ENCODE measurements at places on chromosomes 5 and 9.

- no peak for DNase-seq
Observed at GRCh38 chr9:93126151-93126781, 7.8 kb downstream of the NINJ1 start.

DNA sequence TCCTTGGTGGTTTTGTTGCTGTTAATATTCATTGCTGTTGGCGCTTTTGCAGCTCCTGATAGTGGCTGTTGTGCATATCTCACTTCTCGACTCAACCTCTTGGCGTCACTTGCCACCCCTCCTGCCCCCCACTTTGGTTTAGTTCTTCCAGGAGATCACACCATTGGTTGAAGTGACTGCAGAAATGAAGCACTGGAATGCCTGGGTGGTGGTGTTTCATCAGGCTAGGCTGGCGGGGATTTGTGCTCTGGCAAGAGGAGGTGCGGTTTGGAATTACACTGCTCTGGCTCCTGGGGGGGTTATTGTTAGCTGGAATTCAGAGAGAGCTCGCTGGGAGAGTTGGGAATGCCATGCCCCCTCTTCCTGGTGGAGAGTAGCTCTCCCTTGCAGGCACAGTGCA, 11.5 kb downstream of the PRRC2B start:
- peak; percentile 49 for DNase-seq

DNA sequence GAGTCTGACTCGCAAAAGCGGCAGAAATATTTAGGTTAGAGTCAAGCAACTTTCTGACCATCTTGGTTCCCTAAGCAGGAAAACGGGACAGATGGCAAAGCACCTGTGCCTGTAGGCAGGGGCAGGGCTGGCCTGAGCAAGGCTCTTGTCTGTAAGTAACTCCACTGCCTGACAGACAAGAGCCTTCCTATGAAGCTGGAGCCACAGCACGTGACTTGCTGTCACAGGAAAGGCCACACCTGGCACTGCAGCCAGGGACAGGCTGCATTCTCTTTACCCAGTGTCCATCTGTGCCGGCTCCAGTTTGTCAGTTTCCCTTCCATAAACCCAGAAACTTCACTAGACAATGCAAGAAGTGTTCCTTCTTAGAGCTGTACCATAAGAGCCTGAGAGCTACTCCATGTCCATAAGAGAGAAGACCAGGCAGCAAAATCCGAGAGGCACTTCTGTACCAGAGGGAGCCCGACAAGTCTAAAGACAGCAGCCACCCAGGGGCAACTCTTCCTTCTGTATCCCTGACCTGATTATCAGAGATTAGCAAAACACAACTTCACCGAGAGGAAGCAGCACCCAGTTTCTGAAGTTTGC, 78.1 kb downstream of the GPR21 start:
- DNase-seq, result no peak

- no peak for DNase-seq
Observed at GRCh38 chr5:32325616-32326015, 12.9 kb upstream of the MTMR12 start.

DNA sequence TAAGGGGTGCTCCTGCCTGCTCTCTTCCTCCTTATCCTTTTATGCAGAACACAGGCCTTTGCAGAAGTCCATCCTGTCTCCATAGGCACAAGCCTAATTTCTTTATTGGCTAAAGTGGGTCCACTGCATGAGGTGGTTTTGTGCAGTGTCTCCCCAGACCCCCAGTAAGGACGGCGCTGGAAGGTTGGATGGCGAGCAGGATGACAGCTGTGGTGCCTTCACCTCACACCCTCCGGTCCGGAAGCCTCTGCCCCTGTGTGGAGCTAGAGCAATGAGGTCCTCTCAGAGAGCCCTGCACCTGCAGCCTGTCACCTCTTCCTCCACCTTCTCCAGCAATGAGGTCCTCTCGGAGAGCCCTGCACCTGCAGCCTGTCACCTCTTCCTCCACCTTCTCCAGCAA, 393.7 kb upstream of the IRX1 start:
- DNase-seq, result no peak

- DNase-seq, result no peak
Observed at GRCh38 chr5:173857234-173857633, 30.9 kb upstream of the CPEB4 start.

DNA sequence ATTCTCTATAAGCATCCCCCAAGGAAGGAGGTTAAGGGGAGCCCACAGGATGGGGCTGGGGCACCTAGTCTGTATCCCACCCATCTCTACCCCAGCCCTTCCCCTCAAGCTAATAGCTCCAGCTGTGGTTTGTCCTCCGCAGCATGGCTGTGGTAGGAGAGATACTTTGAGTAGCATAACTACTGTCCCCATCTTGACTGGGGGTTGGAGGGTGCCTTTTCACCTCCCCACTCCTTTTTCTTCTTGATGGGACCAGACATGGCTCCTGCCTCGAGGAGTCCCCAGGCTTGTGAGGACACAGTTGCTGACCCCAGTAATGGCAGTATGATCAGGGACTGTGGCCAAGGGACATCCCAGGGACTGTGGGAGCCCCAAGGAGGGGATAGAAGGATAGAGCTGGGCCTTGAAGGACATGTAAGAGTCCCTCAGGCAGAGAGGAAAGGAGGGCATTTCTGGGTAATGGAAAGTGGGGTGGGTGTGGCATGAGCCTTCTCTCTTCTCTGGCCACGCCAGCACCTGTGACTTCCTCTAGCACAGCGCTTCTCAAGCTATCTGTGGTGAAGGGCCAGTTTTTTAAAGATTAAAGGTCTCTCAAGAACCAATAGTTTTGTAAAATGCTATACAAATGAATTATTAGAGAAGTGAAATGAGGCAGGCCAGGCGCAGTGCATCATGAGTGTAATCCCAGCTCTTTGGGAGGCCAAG, 14.0 kb downstream of the OLFML2A start:
- DNase-seq, result no peak

DNA sequence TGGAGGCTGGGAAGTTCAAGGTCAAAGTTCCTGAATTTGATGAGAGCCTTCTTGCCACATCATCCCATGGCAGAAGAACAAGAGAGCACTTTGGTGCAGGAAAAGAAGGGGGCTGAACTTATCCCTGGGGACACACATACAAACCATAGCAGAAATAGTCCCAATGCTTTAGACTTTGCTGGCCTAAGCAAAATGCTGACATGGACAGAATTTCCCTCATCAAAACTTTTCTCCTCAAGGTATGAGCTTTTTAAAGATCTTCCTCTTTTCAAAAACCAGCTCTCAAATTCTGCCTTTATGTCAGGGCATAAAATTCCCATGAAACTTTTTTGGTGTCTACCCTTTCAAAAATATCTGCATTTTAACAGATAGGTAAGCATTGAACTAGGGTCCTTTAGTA, 341.8 kb upstream of the SMARCA2 start:
- DNase-seq, result no peak

- no peak for DNase-seq
Observed at GRCh38 chr9:65458465-65458864, 173.5 kb upstream of the FOXD4L5 start.

- no peak for DNase-seq
Observed at GRCh38 chr5:32664523-32664922, 46.6 kb upstream of the NPR3 start.

GRCh38 chr5:126334760-126335159, 88.4 kb upstream of the GRAMD2B start:
- peak; percentile 32 for DNase-seq

- no peak for DNase-seq
Observed at GRCh38 chr5:150519978-150520377, 12.0 kb downstream of the NDST1 start.

GRCh38 chr5:40628407-40628806, 51.3 kb upstream of the PTGER4 start:
- no peak for DNase-seq

GRCh38 chr5:68450245-68450852, 234.8 kb downstream of the PIK3R1 start:
- no peak for DNase-seq

DNA sequence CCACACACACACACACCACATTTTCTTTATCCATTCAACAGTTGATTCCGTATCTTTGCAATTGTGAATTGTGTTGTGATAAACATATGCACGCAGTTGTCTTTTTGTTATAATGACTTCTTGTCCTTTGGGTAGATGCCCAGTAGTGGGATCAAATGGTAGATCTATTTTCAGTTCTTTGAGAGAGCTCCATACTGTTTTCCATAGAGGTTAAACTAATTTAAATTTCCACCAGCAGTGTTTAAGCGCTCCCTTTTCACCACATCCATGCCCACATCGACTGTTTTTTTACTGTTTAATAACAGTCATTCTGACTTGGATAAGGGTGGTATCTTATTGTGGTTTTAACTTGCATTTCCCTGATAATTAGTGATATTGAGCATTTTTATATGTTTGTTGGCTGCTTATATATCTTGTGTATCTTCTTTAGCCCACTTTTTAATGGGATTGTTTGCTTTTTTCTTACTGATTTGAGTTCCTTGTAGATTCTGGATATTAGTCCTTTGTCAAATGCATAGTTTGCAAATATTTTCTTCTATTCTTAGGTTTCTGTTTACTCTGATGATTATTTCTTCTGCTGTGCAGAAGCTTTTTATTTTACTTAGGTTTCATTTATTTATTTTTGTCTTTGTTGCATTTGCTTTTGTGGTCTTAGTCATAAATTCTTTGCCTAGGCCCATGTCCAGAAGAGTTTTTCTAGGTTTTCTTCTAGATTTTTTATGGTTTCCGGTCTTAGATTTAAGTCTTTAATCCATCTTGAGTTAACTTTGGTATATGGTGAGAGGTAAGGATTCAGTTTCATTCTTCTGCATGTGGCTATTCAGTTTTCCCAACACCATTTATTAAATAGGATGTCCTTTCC, 82.4 kb downstream of the SH3RF2 start:
- DNase-seq, result no peak

- no peak for DNase-seq
Observed at GRCh38 chr9:90393365-90394152, 249.1 kb downstream of the DIRAS2 start.

DNA sequence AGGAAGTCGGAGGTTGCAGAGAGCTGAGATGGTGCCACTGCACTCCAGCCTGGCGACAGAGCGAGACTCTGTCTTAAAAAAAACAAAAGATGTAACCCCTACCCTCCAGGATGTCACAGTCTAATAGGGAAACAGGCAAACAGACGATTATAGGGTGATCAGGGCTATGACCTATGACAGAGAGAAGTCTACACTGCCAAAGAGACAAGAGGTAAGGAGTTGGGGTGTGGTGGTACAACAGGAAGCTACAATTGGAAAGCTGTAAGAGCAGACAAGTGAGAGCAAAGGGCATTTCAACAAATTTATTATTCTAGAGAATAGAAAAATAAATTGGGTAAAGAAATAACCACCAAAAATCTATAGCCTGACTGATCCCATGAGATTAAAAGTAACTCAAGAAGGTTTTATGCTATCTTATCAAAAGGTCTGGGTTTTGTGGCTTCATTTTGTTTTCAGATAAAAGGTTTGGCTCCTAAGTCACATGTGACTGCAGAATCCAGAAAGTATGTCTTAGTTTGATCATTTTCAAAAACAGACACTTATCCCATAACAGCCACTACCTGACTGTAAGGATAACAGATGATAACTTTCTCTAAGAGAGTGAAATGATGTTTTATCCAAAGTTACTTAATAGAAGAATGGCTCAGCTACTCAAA, 7.3 kb downstream of the CDC26 start:
- DNase-seq, result no peak

DNA sequence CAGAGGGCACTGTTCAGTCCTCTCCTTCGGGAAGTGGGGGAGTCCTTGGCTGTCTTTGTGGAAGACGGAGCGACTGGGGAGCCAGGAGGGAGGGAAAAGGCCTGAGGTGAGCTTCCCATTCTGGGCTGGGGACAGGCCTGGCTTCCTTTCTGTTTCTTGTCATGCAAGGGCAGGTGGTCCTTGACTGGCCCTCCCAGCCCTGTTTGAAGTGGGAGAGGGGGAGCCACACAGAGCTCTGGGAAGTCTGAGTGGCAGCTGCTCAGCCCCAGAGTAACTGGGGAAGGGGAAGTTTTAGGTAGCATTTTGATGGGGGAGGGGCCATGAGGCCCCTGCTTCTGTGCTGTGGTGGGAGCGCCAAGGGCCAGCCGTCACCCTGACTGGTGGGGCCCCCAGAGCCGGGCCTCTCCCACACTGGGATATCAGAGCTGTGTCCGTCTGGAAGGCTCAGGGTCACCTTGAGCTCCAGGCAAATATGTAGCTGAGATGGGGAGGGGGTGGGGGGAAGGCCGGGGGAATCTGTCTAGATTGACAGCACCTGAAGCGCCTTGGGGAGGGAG, 6.5 kb downstream of the UNC5A start:
- no peak for DNase-seq

DNA sequence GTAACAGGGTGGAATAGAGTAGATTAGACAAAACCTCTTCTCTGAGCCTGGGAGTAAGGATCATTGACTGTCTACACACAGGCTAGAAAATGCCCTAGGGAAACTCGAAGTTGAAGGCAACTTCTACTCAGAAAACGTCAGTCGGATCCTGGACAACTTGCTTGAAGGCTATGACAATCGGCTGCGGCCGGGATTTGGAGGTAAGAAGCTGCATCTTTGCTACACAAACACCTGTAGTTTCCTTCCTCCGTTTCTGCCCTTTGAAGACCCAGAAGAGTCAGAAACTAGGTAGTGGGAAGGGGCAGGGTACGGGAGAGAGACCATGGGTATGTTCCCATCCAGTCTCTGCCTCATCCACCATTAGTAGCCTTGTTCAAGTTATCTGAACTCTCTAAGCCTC, 628 bp downstream of the GABRA6 start:
- no peak for DNase-seq

DNA sequence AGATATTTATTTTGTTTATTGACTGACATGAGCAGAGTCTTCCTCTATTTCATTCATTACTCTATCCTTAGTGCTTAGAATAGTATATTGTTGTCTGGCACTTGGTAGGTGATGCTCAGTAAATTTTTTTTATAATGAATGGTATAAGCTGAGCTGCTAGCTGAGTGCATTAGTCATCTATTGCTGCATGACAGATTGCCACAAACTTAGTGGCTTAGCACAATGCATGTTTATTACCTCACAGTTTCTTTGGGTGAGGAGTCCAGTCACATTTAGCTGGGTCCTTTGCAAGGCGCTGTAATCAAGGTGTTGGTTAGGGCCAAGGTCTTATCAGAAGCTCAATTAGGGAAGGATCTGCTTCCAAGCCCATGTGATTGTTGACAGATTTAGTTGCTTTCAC, 23.1 kb downstream of the SMAD5 start:
- no peak for DNase-seq

GRCh38 chr9:37281541-37281940, 141.0 kb upstream of the GRHPR start:
- no peak for DNase-seq

DNA sequence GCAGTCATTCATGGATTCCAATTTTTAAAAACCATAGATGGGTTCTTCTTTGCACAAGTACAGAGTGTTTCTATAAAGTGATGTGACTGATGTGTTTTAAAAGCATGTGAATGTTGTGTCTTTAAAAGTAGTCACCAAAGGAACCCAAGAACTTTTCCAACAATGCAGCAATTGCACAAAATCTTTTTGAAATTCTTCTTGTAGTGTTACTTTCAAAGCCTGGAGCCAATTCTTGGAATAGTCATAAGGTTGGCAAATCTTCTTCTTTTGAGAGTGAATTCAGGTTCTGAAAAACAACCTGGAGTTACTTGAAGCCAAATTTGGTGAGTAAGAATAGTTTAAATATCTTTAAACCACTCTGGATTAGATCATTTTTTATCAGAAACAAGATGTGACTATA, 10.5 kb downstream of the GRAMD2B start:
- DNase-seq, result no peak
